AML-193 (cell line): ENCODE measurements at places on chromosomes 2 and 18.

DNA sequence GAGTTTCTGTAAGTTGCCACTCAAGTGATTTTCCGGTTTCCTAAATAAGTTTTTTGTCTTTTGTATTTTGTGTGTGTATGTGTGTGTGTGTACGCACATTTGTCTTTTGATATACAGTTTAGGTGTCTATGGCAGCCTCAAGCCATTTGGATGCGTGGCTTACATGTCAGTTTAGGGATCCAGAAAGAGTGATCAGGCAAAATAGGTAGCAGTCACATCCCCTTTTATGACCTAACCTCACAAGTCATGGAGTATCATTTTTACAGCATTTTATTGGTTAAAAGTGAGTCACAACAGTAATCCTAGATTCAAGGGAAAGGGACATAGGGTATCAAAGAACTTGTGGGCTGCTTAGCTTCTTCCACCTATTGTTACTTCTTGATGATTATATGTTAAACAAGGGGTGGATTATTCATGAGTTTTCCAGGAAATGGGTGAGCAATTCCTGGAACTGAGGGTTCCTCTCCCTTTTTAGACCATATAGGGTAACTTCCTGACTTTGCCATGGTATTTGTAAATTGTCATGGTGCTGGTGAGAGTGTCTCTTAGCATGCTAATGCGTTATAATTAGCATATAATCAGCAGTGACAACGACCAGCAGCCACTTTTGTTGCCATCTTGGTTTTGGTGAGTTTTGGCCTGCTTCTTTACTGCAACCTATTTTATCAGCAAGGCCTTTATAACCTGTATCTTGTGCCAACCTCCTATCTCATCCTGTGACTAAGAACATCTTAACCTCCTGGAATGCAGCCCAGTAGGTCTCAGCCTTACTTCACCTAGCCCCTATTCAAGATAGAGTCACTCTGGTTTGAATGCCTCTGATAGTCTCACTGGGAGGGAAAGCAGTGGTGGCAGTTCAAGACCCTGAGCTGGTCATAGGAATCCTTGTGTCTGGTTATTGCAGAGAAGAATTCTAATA is 8.6 kb upstream of the SOCS6 start:
- no peak for DNase-seq

GRCh38 chr2:69931832-69932595 is 17.1 kb downstream of the MXD1 start:
- DNase-seq = no peak

DNA sequence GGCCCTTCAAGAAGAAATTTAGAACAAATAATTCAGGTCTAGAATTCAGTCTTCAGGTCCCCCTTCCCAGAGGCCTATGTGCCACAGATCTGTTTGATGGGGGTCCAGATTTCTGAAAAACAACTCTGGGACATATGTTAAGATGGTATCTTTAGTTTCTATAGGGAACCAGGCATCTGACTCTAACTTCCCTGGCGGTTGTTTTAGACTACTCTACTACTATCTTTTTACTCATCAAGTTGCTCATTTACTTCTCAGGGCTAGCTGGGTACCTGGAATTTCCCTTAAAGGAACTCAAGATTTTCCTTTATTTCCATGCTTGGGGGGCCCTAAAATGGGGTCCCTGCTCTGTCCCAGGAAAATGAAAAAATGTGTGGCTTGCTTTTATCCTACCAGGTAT is 114.7 kb upstream of the RAB6C start:
- no peak for DNase-seq

DNA sequence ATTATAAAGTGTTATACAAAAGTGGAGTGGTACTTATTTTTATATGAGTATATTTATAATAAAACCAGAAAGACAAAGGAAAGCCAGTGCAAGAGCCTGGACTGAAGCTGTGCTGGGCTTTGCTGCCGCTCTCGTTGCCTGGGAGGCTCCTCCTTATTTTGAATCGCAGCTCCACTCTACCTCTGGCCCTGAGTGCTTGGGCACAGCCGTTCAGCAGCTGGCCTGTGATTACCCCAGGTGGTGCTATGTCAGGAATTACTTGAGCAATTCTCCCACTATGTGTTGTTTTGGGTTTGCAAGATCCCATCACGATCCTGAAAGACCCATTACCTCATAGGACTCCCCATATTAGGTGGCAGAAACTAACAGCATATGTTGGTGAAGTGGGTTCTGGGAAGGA is 53.0 kb upstream of the LCLAT1 start:
- no peak for DNase-seq

- peak; percentile 15 for DNase-seq
Measured at GRCh38 chr2:88307817-88308216, 137.7 kb downstream of the THNSL2 start.

GRCh38 chr18:48410095-48410920 is 1.1 kb upstream of the ZBTB7C start:
- DNase-seq = peak; percentile 16

DNA sequence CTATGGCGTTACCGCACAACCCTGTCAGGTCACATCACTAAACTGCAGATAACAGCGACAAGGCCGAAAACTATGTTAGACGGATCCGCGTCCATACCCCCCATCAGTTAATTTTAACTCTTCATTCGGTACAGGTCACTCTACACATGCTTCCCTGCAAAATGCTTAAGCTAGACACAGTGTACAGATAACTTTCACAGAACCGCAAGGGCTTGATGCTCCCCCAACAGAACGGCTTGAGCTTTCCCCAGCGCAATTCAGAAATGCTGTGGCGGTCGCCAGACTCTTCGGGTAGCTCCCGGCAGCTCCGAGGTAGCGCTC is 283 bp upstream of the RBBP8 start:
- peak; percentile 68 for DNase-seq

- no peak for DNase-seq
Measured at GRCh38 chr18:79533591-79533990, 137.9 kb downstream of the NFATC1 start.

- no peak for DNase-seq
Measured at GRCh38 chr2:156191527-156191926, 141.0 kb downstream of the NR4A2 start.

DNA sequence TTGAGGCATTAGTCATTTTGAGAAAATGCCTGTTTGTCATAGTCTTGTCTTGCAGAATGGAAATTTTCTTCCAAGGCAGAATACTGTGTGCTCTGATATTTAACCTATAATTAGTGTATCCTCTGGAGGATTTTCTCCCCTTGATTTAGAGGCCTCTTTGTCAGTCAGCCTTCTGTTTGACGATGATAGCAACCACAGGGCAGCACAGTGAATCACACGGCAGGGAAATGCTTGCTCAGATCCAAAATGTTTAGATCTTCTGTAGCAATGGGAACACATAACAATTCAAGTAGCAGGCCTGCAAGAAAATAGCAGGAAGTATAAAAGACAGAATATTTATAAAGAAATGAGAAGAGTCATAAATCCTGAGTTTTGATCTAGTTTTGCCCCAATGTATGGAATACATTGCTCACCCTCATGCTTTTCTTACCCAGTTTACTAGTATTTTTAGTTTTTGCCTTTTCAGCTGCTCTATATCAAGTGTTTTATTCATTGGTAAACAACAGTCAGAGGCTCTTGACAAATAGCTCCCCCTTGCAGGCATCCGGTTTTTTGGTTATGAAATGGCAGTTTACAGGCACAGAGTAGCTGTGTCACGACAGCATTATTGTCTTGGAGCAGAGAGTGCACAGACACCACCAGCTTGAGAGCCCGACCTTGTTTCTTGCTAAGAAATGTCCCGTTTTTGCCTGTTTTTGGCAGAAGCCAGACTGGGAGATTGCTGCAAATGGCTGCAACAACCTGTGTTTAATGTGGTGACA is 185.1 kb downstream of the MYO3B start:
- no peak for DNase-seq

GRCh38 chr18:59233017-59233410 is 13.1 kb downstream of the GRP start:
- DNase-seq = no peak

DNA sequence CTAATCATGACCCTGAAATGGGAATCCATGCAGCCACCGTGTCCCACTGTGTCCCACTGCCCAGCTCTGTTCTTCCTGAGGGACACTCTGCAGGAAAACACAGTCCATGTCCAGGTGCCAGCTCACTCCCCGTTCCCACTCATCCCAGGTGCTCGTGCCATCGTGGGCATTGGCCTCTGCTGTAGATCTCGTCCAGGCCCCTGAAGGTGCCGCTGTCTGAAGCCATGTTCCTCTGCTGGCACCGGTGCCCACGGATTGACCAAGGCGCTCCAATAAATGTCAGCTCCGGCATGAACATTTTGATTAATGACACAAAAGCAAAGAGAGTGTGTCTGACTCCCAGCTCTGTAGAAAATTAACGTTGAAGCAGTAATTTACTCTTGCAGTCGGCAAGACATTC is 280.1 kb upstream of the SALL3 start:
- DNase-seq = no peak

DNA sequence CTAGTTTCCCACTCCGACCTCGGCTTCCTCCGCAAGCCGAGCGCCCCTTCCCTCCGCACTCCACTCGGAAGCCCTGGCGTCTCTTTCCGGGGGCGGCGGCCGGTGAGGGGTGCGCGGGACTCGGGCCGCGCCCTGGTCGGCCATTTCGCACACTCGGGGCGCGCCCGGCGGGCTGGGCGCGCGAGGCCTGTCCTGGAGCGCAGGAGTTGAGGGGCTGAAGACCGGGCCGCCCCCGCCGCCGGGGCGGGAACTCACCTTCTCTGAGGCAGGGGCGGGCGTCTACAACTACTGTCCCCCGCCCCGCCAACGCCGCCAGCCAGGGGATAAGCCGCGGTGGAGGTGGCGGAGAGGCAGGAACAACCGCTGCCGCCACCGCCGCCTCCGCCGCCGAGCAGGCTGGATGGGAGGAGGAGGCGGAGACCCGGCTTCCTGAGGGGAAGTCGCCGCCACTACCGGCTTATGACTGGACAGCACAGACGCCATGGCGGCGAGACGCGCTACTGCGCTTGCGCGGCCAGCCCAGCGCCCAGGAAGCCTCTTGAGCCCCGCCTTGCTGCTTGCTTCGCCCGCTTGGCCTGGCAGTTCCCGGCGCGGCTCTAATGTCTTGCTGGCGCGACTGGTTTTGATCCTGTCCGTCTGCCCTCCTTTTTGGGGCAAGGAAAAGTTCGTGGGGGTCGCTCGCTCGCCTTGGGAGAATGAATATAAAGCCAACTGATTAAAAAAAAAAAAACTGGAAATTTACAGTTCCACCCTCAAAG is at the start of gene KRCC1:
Gene KRCC1 (minus strand): TSS at position 413 of the 758 bp plus-strand sequence. CDS start 27,220 bp downstream, outside the sequence.
- peak; percentile 92 for DNase-seq

GRCh38 chr2:234467289-234467688 is 29.6 kb downstream of the ARL4C start:
- no peak for DNase-seq

DNA sequence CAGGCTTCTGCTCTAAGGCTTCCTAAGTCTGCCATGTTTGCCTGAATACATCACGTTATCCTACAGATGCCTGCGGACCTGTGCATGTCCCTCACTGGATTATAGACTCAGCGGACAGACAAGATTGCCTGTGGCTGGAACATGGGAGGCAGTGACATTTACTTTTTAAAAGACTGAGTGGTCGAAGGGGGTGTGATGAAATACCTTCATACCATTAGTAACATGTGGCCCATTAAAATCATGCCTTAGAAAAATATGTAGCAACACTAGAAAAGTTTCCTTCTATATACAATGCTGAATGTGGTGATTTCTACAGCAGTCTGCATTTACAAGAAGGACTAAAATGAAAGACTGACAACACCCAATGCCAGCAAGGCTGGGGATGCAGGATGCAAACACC is 154.4 kb downstream of the ASB1 start:
- no peak for DNase-seq

- DNase-seq = no peak
Measured at GRCh38 chr2:44779793-44780192, 161.7 kb upstream of the SIX3 start.

DNA sequence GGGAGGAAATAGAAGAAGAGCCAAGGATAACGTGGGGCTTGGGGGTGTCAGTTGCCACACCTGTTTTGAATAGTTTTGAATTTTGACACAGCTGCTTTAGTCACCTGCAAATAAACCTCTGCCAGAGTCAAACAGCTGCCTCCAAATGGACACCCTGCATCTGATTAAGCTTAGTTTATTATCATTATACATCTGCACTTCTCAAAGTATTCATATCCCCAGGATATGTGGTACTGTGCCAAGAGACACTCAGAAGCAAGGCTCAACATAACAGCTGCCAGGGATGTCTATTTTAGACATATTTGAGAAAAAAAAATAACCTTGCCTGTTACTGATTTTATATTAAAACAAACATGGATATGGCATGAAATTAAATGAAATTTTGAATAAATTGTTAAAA is 122.5 kb upstream of the WDR75 start:
- no peak for DNase-seq

- no peak for DNase-seq
Measured at GRCh38 chr18:32366586-32367538, 103.8 kb downstream of the GAREM1 start.

- no peak for DNase-seq
Measured at GRCh38 chr2:62045017-62045543, 139.6 kb downstream of the COMMD1 start.

- no peak for DNase-seq
Measured at GRCh38 chr2:41500895-41501294, 546.9 kb upstream of the PKDCC start.

GRCh38 chr2:166593403-166593802 is 99.4 kb upstream of the SCN7A start:
- DNase-seq = no peak

DNA sequence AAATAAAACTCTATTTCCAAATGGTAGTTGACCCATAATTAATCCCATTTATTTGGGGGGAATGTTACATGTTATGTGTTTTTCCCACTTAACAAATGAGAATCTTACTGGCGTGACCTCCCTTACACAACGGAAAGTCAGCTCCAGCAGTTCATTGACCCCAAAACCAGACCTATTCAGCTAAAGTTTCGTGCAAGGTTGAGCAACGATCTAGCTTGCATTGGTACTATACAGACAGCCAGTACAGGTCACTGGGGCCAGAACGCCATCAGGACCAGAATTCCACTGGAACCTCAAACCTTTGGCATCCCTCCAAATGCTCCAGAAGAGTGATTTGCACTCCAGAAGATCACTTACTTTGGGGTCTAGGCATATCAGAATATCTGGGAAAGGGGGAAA is 6.8 kb upstream of the CTAGE1 start:
- no peak for DNase-seq

DNA sequence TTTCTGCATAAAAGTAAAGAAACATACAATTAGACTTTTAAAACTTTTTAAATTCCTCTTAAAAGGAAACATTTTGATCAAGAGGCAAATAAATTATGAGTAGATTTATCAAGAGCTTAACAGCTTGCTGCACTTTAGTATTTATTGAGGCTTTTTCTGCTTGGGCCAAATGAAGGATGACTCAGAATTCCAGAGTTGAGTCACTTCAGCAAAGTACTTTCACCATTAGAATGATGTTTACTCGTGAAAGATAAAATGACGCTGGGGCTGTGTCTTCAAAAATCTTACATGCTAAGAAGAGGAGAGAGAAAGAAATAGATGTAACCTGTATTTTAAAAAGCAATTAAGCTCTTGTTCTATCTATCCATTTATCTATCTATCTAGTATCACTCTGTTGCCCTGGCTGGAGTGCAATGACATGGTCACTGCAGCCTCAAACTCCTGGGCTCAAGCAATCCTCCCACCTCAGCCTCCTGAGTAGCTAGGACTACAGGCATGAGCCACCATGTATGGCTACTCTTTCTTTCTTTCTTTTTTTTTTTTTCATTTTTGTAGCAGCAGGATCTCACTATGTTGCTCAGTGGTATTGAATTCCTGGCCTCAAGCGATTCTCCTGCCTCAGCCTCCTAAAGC is 75.3 kb upstream of the RIOK3 start:
- no peak for DNase-seq
